T-helper 22 cell (primary cell): ENCODE measurements at places on chromosomes 7 and 10.
A peak's percentile ranks its signal among the peaks of the same experiment; 100 is the strongest.

DNA sequence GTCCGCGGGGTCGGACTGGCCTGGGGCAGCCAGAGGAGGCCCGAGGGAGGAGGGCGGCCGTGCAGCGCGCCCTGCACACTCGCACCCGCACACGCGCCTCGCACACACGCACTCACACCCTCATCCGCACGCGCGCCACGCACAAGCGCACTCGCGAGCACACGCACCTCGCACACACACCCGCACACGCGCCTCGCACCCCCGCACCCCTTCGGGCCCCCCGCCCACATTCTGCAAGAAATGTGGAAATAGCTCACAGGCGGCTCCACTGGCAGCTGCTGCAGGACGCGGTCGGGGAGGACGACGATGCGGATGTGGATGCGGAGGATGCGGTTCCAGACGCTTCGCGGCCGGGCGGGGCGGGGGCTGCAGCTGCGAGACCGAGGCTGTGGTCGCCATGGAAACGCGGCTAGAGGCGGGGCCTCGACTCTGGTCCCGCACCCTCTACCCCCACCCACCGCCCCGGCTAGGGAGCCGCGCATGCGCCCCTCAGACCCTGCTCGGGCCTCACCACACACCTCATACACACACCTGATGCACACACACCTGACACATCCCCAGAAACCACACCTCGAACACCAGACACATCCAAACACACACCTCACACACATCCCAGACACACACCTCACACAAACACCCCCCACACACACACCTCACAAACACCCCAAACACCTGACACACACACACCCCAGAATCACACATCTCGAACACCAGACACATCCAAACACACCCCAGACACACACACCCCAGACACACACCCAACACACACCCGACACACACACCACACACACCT is at the start of gene CALY:
TSS of gene CALY (minus strand) at position 320 of the 793 bp plus-strand sequence. CDS start 7,907 bp downstream, outside the sequence.
- DNase-seq, result peak; percentile 85

GRCh38 chr7:139886206-139886605 is 57.1 kb downstream of the TBXAS1 start:
- no peak for DNase-seq

DNA sequence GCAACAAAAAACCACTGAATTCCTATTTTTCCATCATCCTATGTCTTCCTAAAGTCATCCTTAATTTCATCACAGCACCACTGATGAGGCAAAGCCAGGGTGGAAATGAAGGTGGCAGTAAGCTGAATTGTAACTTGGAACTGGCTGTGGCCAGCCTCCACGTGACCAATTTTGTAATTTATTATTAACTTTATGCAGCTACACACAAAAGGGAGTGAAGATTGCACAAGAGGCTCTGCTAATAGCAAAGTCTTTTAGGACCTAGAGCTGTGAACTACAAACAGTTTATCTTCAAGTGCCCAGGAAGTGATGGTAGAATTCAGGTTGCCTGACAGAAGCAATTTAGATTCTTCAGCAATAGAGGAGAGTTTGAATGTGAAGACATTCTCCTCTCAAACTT is 176.4 kb downstream of the CCDC71L start:
- DNase-seq, result no peak

GRCh38 chr7:111232249-111233084 is 141.5 kb downstream of the LRRN3 start:
- no peak for DNase-seq

DNA sequence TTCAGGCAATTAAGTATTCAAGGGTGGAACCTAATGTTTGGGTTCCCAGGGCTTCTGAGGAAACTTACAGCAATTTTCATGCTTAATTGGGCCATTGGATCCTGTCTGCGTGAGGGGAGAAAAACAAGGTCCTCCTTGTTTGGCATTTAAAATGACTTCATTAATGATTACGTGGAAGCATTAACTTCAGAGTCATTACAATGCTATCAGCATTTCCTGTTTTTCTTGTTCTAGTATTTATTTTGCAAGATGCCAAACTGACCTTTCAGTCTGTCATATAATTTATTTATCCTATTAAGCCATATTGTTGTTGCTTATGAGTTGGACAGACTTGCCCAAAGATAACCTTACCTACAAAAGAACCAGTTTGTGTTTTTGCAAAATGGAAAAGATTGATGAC is 324.1 kb upstream of the LRRN3 start:
- DNase-seq, result no peak

- peak; percentile 17 for DNase-seq
Observed at GRCh38 chr7:29194594-29195427, at the start of gene CHN2. Gene CHN2 (plus strand): TSS chr7:29194775.

DNA sequence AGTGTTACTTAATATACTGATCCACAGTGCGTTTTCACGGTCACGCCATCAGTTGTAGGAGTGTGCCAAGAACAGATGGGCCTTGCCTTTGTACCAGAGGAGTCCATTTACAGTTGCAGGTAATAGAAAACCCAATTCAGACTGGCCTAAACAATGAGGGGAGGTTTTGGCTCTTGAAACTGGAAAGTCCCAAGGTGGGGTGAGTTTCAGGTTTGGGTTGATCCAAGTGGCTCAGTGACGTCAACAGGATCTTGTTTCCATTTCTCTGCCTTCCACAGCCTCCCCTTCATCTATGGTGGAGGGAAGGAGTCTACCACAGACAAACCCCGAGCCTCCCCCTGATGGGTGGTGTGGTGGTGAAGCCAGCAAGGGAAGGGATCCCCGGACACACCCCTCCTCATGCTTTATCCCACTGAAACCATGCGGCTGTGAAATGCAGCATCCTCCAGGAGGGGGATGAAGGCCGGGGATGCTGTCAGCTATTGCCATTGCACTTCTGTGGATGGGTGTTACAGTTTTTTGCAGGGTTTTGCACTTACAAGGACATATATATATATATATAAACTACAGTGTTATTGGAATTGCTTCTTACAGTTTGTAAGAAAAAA is 14.8 kb upstream of the SH2D4B start:
- no peak for DNase-seq

DNA sequence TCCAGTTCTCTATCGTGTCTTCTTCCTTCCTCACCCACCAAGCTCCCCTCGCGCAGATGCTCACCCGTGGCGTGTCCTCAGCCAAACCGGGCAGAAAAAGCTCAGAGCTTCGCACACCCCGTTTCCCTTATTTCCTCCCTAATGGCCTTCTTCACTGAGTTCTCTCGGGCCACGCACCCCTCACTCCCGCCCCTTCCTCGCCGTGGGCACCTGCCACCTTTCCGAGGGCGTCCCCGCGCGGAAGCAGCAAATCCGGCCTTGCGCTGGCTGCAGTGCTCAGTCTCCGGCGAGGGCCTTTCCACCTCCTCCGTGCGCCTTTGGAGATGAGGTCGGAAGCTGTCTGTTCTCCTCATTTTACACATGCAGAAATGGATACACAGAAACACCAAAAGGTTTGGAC is 12.4 kb upstream of the CALML3 start:
- no peak for DNase-seq

DNA sequence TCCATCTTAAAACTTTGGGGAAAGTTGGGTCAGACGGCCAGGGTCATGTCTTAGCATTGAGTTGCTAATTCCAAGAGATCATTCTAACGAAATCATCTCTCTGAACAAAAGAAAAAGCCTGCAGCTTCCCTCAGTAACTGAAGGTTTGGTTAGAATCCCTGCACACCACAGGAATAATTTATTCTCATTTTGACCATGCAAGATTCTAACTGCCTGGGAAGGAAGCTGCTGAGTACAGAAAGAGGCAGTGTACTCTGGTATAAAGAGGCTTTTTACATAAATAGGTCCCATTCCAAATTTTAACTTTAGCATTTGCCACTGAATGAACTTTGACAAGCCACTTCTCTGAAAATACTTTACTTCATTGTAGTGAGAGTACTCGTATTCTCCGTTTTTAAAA is 76.9 kb upstream of the RSBN1L start:
- no peak for DNase-seq

- no peak for DNase-seq
Observed at GRCh38 chr7:29197916-29198315, 3.3 kb downstream of the CHN2 start.

- no peak for DNase-seq
Observed at GRCh38 chr10:49058463-49059255, 56.7 kb downstream of the VSTM4 start.

- DNase-seq, result no peak
Observed at GRCh38 chr10:101536800-101537199, 51.3 kb downstream of the POLL start.

DNA sequence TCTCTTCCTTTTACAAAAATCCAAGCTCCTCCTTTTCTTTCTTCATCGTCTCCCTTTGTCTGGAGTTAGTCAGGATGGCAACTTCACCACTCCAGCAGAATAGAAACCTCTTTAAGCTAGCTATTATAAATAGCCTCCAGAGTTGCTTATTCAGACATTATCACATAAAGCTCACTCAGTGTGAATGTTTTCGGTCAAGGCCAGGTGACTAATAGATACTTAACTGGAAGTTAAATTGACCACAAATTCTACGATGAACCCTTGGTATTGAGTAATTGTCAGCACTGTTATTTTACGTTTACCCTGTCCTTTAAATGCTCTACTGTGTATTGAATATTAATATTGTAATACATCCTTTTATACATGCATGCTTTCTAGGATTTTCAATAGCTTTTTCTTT is 340.4 kb downstream of the OTUD1 start:
- DNase-seq, result no peak

DNA sequence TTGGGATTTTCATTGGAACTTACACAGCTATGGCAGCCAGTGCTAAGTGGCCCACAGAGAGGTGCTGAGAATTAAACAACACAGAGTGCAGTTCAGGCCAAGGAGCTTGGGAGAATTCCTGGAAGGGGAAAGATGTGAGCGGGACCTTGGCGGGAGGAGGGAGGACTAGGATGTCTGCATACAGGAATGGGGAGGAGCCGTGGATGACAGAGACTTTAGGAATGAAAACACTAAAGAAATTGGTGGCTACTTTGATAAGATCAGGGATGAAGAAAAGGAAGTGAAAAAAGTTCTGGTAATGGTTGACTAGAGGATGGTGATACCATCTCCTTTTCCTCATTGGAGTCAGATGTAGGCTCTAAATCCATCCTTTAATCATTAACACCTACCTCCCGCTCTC is 234.2 kb upstream of the FZD8 start:
- DNase-seq, result no peak

- DNase-seq, result no peak
Observed at GRCh38 chr10:101000915-101001658, 1.5 kb downstream of the LZTS2 start.

- no peak for DNase-seq
Observed at GRCh38 chr10:82778908-82779307, 903.9 kb downstream of the NRG3 start.

DNA sequence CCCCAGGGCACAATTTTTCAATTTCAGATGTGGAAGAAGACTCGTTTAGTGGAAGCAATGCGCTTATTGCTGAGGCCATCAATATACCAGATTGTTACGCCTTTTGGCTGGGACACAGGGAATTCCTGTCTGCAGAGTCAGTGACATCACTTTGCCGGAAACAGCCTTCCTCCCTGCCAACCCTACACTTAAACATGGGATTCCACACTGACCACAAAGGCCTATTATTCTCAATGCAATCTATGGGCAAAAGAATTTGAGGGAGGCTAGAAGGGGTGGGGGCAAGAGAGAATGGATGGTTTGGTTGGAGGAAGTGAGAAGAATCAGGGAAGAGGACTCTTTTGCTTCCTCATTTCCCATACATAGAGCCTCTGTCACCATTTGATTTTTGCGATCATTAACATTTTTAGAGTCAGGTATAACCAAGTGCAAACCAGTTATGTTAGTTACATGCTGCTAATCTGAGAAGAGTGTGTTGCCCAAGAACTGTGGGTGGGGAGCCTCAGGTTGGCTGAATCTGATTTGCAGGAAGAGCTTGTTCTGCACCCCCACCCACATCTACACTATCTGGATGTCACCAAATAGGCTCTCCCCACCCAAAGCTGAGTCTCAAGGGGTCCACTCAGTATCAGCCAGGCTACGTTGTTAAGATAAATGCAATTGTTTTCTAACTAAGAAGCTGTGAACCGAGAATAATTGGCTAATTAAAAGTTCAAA is 58.2 kb downstream of the ENTPD1 start:
- no peak for DNase-seq

- DNase-seq, result no peak
Observed at GRCh38 chr7:80210400-80210799, 75.8 kb downstream of the GNAI1 start.

DNA sequence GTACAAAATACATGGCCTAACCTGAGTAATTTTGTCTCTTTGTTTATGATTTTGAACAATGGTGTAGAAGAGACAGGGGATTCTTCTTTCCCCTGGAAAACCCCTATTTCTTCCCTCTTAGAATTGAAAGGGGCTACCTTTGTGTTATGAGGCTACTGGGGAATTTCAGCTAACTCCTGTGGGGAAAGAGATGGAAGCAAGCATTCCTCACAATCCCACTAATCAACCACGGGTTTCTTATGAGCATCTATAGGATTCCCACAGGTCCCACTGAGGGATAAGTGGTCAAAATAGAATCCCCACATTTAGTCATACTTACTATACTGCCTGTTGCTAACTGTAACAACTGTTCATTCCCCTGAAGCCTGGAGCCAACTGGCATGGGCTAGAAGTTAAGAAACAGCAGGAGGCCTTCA is 32.2 kb upstream of the ITGB8 start:
- DNase-seq, result no peak

DNA sequence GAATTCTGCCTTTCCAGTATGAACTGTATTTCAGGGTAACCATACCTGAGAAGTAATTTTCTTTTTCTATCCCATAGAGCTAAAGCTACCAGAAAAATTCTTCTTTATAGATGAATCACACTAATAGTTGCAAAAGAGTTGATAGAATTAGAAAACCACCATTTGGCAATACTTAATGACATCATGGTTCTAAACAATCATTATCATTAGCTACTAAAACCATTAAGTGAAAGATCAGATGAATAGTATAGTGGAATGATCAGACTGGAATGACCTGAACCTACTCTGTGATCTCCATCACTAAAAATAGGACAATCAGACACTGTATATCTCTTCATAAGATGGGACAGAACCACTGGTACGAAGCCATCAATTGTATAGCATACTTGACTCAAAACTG is 19.8 kb upstream of the ZC3HAV1L start:
- DNase-seq, result no peak

DNA sequence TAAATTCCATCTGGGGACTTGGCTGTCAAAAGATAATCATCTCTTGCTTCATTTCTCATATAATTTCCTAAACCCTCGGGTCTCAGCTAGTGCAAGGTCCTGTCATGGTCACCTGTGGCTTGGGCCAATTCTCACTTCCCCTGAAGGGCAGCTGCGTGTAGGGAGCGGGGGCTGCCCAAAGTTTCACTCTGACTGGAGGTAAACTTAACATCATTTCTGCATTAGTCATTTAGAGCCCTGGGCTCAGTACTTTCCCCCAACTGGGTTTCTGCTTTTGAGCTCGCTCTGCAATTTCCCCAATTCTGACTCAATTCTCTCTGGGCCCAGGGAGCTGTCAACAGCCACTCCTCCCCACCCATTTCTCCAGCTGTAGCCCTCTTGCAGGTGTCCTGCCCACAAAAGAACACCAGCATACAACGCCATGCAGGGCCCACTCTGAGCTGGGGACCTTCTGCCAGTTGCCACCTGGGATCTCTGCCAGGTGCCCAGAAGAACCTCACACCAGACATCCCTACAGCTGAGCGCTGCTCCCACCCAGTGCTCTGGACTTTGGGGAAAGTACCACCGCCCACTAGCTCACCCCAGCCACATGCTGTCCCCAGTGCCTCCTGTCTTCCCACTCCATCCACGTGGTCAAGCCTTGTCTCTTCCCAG is 37.9 kb downstream of the VOPP1 start:
- DNase-seq, result peak; percentile 57
